Muscle of leg (tissue), 16 donors: ENCODE measurements at places on chromosomes 12 and 14. TPM values are rescaled to one million over a fixed set of nuclear protein-coding genes. Genes with fewer than 3 reads are reported as not detected.

DNA sequence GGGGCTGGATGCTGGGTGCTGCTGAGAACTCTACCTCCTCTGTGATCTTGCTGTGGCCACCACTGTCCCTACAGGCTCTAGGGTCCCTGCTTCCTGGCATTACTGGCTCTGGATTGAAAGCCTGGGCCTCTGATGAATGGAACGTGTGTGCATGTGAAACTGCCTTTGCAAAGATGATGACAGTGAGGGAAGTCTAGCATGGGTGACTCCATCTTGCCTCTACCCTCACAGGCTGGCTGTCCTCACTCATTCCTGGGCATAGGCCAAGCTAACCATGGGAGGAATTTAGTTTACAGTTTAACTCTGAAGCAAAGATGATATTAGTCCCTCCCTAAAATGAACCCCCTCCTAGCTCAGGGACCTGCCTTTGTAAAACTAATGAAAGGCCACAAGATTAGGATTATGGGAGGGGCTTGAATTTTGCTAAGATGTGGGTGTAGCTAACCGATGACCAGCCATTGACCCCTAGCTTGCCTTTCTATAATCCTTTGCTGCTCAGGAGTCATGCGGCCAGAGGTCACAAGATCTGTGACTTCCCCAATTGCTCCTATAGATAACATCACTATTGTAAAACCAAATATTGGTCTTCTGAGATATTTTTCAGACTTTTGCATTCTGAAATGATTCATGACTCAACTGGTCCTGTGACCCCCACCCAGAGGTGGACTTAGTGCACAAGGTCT is 2.2 kb upstream of the C1S start:
- no peaks in the 10 kb centered on the region for H3K36me3 ChIP-seq
- H3K27ac ChIP-seq: no peak overlapping the region
- no peaks in the 10 kb centered on the region for H3K27me3 ChIP-seq
- H3K4me3 ChIP-seq: no peak overlapping the region

- peaks cover 3% of the 10 kb centered on the region for H3K36me3 ChIP-seq
- peak; percentile 52 for DNase-seq
- H3K4me1 ChIP-seq: peaks cover 9% of the 10 kb centered on the region
- H3K4me3 ChIP-seq: no peak overlapping the region
- H3K27me3 ChIP-seq: no peaks in the 10 kb centered on the region
- no peak overlapping the region for H3K27ac ChIP-seq
Observed at GRCh38 chr12:22539055-22539454, 5.3 kb downstream of the C2CD5 start.

GRCh38 chr12:65860600-65860999 is 36.3 kb downstream of the HMGA2 start:
- no peaks in the 10 kb centered on the region for H3K4me1 ChIP-seq
- H3K27ac ChIP-seq: no peak overlapping the region
- no peak for DNase-seq
- H3K36me3 ChIP-seq: no peaks in the 10 kb centered on the region

DNA sequence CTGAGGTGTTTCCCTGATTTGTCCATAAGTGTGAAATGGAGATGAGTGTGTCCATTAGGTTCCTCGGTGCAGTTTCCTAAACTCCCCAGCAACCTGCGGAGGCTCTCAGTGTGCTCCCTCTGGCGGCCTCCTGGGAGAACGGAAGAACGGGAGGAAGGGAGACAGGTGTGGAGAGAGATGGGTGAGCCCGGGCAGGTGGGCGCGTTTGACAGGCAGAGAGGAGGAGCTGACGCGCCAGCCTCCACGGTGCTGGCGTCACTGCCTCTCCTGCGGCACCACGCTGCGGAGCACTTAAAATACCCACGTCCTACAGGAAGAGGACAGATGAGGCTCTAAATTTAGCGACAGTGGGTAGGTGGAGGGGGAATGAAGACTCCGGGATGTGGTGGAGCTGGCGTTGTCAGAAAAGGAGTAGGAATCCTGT is 26.8 kb upstream of the PEX5 start:
- no peak overlapping the region for H3K27ac ChIP-seq
- H3K4me1 ChIP-seq: peaks cover 3% of the 10 kb centered on the region
- H3K27me3 ChIP-seq: peaks cover 15% of the 10 kb centered on the region
- DNase-seq: no peak
- H3K36me3 ChIP-seq: no peaks in the 10 kb centered on the region

DNA sequence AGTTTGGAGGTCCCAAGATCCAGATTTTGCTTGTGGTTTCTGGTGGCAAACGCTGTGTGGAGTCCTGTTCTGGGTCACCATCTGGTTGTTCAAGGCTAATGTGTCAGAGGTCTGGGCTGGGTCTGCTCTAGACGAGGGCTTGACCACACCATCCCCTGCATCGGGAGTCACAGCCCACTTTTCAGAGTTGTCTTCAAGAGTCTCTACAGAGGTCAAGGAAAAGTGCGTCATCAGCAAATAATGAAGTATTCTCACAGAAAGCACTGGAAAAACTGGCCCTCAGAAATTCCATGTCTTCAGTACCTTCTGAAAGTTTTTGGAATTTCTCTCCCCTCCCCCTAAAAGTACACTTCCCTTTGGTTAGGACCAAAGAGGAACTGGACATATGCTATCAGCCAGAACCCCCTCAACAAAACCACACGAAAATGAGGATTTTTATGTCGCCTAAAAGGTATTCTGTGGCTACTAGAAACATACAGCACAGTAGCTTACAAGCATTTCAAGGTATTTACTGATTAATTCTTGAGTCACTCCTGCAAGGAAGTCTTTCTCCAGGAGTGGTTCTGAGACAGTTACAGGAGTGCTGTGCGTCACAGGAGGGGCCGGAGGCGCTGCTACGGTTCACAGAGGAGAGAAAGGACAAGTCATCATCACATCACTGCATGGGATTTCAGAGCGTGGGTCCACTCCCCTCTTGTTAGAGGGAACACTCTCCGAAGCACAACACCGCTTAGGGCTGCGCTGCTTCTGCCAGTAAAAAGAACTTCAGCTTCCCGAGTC is 35.4 kb downstream of the RAD52 start:
- no peaks in the 10 kb centered on the region for H3K4me1 ChIP-seq
- DNase-seq: no peak
- no peak overlapping the region for H3K4me3 ChIP-seq
- no peaks in the 10 kb centered on the region for H3K27me3 ChIP-seq
- H3K36me3 ChIP-seq: peaks cover 82% of the 10 kb centered on the region

GRCh38 chr12:13074396-13075117 is 28.9 kb downstream of the GSG1 start:
- H3K4me3 ChIP-seq: no peak overlapping the region
- H3K27ac ChIP-seq: no peak overlapping the region
- DNase-seq: no peak
- no peaks in the 10 kb centered on the region for H3K27me3 ChIP-seq
- H3K4me1 ChIP-seq: no peaks in the 10 kb centered on the region
- H3K36me3 ChIP-seq: peaks cover 9% of the 10 kb centered on the region

NKX2-1 gene
- polyA plus RNA-seq: not detected

DNA sequence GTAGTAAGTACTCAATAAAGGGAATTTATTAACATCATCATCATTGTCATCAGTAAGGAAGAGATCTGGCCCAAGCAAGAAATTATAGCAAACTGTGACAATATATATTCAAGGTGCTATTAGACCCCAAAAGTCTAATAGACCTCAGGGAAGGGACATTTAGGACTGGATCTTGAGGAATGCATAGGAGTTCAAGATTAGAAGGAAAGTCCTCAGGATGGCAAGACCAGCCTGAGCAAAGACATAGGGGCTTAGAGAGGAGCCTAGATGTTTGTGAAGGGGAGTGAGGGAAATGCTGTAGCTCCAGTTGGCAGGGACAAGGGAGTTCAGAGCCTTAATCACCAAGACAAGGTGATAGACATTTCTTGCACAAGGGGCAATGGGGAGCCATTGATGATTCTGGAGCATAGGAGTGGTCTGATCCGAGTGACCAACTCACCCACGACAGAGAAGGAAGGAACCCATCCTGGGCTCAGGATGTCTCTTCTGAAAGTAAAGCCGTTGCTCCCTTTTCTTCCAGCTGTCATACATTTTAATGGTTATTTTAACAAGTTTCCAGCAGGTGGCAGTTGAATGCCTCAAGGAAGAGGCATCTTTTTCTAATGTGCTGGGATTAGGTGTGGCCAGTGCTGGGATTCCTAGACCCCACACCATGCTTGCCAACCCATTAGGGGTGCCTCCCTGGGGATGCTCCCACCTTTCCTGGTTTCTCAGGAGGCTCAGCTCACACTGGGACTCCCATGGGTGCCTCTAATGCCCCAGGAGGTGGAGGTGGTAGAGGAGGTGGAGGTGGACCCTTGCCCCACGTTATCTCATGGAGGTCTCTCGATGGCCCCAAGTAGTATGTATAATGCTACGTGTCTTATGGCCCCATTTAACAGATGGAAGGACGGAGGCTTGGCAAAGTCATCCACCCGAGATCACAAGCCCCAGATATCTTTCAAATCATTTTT is 37.8 kb downstream of the PHETA1 start:
- no peak overlapping the region for H3K4me3 ChIP-seq
- H3K27me3 ChIP-seq: no peaks in the 10 kb centered on the region

- no peak overlapping the region for H3K4me3 ChIP-seq
- H3K27ac ChIP-seq: no peak overlapping the region
- no peak for DNase-seq
- H3K36me3 ChIP-seq: no peaks in the 10 kb centered on the region
- H3K27me3 ChIP-seq: no peaks in the 10 kb centered on the region
Observed at GRCh38 chr12:105725054-105725453, 394.6 kb downstream of the C12orf75 start.

DNA sequence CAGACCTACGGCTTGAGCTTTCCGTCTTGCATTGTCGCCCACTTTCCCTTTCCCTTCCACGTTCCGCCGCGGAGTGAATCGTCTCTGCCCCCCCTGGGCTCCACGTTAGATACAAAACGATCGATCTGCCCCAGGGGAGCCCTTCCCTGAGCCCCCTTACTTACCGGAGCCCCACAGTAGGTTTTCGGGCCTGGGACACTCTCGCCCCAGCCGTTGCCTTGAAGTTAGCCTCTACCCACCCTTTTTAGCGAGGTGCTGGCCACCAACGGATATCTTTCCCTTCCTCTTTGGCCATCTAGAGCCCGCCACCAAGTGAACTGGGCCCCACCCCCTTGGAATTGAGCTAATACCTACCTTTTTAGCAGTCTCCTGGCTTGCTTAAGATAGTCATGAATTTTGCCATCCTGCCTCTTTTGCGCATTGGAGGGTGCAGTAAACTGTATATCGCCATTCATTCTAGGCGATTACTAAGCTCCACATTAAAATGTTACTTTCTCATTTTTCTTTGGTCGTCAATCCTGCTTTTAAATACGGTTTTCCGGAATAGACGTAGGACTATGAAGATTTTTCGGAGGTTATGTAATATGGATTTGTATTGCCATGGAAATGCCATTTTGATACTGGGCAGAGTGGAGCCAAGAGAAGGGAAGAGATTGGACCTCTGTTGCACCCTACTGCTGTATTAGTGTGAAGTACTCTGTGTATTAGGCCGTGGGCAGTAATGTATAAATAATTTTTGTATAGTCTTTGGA is 764 bp downstream of the RBM25 start:
- H3K4me3 ChIP-seq: peak overlapping the region; percentile 72
- no peaks in the 10 kb centered on the region for H3K27me3 ChIP-seq
- H3K4me1 ChIP-seq: peaks cover 6% of the 10 kb centered on the region
- H3K36me3 ChIP-seq: peaks cover 7% of the 10 kb centered on the region
- peak overlapping the region; percentile 98 for H3K27ac ChIP-seq

- DNase-seq: no peak
- H3K4me3 ChIP-seq: no peak overlapping the region
Observed at GRCh38 chr12:76864791-76865400, 13.9 kb downstream of the CSRP2 start.

- no peak for DNase-seq
- peak overlapping the region; percentile 47 for H3K27ac ChIP-seq
Observed at GRCh38 chr12:55818140-55818728, 393 bp downstream of the ORMDL2 start.

- no peak overlapping the region for H3K27ac ChIP-seq
- H3K27me3 ChIP-seq: no peaks in the 10 kb centered on the region
- no peak for DNase-seq
- H3K36me3 ChIP-seq: peaks cover 66% of the 10 kb centered on the region
- H3K4me3 ChIP-seq: no peak overlapping the region
- H3K4me1 ChIP-seq: peaks cover 11% of the 10 kb centered on the region
Observed at GRCh38 chr12:56998981-56999380, 7.4 kb downstream of the ZBTB39 start.

CLECL1 gene
- not detected for polyA plus RNA-seq

RNF212B gene
- polyA plus RNA-seq: not detected
